RWPE1 (cell line): ENCODE measurements at places on chromosomes 4 and X.
A peak's percentile ranks its signal among the peaks of the same experiment; 100 is the strongest.

- no peak for DNase-seq
Observed at GRCh38 chr4:24337451-24338190, 246.7 kb downstream of the DHX15 start.

GRCh38 chrX:33589316-33589715 is 378.0 kb upstream of the DMD start:
- no peak for DNase-seq

DNA sequence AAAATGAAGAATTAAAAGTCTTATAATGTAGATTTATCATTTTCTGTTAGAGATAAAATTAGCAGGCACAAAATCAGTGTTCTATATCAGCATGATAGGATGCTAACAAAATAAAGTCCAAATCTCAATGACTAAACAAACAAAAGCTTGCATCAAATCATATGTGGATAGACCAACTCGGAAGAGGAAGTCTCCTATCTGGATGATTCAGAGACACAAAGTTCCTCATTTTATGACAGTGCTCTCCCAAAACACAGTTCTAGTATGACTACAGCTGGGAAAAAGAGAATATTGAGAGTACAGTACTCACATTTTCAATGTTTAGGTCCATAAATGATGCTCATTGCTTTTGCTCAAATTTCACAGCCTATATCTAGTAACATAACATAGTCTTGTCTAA is 376.1 kb upstream of the CTSO start:
- DNase-seq, result no peak

- no peak for DNase-seq
Observed at GRCh38 chr4:101259876-101260275, 87.5 kb downstream of the PPP3CA start.

DNA sequence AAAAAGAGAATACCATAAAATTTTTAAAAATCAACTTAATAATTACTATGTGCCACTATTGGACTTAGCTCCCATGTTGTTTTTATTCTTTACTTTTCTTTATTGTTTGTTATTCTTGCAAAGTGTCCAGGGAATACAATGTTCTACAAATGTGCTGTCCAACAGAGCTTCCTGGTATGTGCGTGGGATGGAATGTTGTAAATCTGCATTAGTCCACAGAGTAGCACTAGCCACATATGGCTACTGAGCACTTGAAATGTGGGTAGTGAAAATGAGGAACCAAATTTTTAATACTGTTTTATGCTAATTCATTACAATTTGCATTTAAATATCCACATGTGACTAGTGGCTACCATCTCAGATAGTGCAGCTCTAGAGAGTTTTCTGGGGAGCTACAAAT is 14.3 kb upstream of the CORIN start:
- DNase-seq, result no peak

DNA sequence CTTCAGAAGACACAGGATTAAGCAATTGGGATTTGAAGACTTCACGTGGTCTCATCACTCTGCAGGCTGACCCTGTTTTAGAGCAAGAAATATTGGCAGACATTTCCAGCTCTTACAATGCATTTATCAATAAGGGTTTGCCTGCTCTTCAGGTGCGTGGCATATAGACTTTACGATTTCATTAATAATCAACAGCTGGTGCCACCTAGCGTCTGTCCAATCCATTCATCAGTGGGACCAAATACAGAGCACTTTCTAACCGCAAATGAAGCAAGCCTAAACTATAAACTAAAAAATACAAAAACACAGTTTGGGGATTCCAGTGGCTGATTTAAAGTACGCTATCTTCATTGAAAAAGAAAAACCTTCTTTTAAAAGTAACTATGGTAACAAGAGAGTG is 125.4 kb upstream of the DMD start:
- DNase-seq, result peak; percentile 3

GRCh38 chr4:141595531-141595930 is 40.9 kb upstream of the IL15 start:
- no peak for DNase-seq

GRCh38 chr4:20641976-20642375 is 58.3 kb upstream of the PACRGL start:
- DNase-seq, result no peak

- no peak for DNase-seq
Observed at GRCh38 chrX:936979-937769, 275.3 kb downstream of the CRLF2 start.

DNA sequence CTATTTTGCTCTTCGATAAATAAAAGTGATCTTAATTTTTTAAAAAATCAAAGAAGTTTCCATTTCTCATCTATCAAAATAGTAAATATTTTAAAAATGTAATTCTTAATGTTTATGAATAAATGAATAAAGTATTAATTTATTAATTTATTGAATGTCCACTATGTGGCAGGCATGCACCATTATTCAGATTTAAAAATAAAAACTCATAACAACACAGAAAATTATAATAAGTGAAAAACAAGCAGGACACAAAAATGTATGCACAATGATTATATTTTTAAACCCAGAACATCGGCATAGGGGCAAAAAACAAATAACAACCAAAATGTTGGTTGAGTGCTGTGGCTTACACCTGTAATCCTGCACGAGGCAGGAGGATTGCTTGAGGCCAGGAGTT is 5.3 kb upstream of the PYURF start:
- no peak for DNase-seq

GRCh38 chrX:8297766-8298165 is 126.7 kb upstream of the VCX2 start:
- no peak for DNase-seq

DNA sequence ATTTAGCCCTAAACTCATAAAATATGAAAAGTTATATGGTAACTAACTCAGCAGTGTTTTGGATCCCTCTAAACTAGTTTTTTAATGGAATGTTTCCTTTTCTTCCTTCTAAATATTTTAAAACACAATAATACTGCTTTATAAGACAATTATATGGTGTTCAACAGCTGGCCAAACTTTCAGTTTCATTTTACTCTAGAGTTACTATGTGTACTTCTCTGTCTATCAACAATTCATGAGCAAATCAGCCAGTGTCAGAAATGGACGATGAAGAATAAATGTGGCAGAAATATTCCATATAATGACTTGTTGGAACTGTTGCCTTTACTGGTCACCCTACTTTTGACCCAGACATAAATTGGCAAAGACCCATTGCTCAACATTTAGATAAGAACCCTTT is 64.8 kb upstream of the CXXC4 start:
- DNase-seq, result no peak

GRCh38 chr4:5863461-5864113 is 29.3 kb downstream of the CRMP1 start:
- peak; percentile 76 for DNase-seq

- no peak for DNase-seq
Observed at GRCh38 chrX:42975906-42976305, 197.9 kb upstream of the PPP1R2C start.

- DNase-seq, result no peak
Observed at GRCh38 chr4:182695842-182696241, 221.3 kb downstream of the DCTD start.

- no peak for DNase-seq
Observed at GRCh38 chr4:79987401-79987800, 85.6 kb downstream of the ANTXR2 start.

DNA sequence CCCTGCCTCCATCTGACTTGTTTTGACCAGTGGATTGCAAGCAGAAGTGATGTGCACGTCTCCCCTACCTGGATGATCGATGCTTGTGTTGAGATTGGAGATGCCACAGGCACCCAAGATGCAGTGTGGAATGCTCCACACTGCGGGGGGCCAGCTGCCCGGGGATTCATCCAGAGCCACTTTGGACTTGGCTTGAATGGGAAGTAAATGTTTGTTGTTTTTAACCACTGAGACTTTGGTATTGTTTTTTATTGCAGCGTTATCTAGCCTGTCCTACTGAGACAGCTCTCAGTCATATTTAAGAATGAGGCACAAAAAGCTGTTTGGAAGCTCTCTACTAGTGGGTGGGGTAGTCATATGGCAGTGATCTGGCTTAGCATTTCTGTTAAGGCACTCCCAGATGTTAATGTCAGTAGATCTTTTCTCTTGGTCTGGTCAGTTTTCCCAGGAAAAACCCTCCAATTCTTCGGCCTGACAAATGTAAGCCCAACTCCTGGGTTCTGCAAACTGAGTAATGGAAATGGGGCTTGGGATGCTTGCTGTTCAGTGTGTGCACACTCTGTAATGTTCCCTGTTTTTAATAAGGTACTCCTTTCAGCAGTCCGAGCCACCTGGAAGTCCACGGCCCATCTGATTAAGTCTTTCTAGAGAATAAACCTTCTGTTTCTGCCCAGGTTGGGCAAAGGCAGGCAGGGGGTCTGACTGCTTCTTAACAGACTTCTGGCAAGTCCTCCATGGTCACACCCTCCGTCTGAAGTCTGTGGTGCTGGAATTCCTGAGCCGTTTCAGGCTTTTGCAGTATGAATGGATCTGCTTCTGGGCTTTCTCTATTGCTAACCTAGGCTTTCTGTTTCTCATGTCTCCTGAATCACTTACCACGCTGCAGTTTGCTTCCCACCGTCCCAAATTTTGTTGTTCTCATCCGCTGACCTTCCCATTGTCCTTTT is 74.8 kb downstream of the WWC2 start:
- DNase-seq, result no peak

GRCh38 chrX:103780336-103781061 is 3.9 kb downstream of the PLP1 start:
- DNase-seq, result no peak

DNA sequence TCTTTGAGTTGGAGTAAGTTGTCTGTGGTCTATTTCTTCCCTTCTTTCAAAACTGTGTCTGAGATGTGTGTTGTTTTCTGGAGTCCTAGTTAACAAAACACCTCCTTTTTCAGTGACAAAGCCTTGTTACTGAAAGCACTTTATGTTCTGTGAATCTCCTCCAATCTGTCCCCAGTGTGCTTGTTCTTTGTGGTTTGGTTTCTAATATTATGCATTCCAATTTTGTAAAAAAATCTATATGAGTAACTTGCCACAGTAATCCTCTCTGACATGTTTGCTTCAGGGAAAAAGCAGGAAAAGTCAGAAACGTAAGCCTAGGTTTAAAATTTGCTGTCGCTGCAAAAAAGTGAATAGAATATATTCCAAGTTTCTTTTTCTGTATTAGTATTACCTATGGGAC is 12.4 kb downstream of the PRRG1 start:
- no peak for DNase-seq

DNA sequence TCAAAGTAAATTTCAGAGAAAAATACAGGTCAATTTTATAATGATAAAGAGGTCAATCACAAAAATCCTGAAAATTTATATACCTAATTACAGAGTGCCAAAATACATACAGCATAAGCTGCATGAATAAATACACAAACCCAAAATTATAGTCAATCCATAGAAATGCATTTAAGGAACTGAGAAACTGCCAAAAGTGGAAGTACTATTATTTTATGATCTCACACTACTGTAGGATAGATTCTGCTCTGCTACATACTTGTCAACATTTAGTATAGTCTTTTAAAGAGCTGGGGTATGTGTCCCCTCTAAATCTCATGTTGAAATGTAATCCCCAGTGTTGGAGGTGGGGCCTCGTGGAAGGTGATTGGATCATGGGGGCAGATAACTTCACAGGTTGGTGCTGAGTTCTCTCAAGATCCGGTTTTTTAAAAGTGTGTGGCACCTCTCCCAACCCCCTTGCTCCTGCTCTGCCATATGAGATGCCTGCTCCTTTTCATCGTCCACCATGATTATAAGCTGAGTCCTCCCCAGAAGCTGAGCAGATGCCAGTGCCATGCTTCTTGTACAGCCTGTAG is 31.8 kb downstream of the CHIC2 start:
- no peak for DNase-seq

- no peak for DNase-seq
Observed at GRCh38 chr4:98996765-98997068, 1.2 kb downstream of the METAP1 start.

- no peak for DNase-seq
Observed at GRCh38 chrX:16250296-16250695, 83.0 kb downstream of the MAGEB17 start.

DNA sequence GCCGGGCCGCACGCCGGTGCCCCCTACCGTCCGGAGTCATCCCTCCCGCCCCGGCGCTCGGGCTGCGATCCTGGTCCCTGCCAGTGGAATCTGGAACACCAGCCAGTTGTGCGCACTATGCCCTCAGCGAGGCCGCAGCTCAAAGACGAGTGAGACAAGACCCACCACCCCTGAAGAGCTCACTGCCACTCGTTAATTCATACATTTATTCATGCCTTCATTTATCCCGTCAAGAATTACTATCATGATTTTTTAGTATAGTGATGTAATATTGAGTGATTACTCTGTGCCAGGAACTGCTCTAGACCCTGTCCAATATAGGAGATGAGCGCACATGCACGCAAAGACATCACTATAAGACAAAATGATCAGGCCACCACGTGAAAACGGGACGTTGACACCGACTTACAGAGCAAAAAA is 247 bp upstream of the PPA2 start:
- peak; percentile 85 for DNase-seq

DNA sequence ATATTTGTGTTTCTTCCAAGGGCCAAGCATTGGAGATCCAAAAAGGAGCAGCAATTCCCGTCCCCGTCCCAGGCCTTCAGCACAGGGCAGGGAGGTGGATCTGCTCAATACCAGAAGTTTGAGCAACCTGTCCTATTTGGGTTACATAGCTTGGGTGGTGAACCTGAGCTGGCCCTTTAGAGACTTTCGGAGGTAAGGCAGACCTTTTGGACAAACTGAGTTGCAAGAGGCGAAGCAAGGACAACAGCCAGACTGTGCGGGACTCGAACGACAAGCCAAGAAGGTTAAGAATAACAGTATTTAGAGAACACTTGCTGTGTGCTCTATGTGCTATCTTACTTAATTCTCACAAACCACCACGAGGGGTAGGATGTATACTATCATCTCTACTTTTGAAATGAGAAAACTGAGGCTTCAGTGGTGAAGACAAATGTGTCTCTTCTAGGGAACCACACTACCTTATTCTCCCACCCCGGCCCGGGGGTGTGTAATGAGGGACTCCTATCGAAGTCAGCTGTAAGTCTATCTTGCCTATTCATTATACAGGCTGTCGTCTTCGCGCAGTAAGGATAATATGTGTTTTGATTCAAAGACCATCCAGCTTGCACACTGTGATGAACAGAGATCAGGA is 1.3 kb downstream of the NOP14 start:
- no peak for DNase-seq

DNA sequence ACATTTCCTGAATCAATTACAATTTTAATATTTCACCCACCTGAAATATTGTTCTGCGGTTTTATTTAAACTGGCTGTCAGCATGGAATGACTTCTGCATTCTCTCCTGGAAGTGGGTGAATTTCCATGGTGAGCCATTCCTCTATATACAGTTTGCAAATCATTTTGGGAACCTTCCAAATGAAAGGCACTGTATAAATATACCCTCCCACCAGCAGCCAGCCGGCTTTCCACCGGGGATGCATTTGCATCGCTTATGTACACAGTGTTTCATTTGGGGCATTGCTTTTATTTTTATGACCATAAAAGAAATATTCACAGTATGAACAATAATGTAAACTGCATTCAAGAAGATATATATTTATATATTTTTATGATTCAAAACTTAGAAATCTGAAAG is 4.7 kb upstream of the IL1RAPL1 start:
- DNase-seq, result no peak

GRCh38 chrX:134971926-134972325 is 18.9 kb upstream of the SMIM10 start:
- DNase-seq, result peak; percentile 2
